ENCODE measurements at places on chromosomes 2 and 18.
A peak's percentile ranks its signal among the peaks of the same experiment; 100 is the strongest.

DNA sequence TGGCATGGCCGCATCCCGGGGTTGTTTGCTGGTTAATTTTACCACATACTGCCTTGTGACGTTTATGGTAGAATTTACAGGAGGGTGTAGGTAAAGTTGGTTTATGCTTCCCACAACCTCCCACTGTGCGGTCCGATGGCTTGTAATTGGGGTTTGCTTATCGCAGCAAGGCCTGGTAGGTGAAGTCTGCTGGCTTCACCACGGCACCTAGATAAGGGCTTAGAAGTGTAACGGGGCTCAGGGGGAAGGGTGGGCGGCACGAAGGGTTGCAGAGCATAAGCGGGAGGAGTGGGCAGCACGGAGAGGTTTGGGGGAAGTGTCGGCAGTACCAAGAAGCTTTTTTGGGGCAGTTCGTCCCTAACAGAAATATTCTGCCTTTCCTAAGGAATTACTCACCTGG lies 39.0 kb upstream of the TMEM131 start:
- DNase-seq: no peak

- DNase-seq: no peak
Observed at GRCh38 chr2:47561906-47562305, 158.9 kb downstream of the MSH2 start.

GRCh38 chr2:151078889-151079288 lies 182.8 kb downstream of the RBM43 start:
- no peak for DNase-seq

DNA sequence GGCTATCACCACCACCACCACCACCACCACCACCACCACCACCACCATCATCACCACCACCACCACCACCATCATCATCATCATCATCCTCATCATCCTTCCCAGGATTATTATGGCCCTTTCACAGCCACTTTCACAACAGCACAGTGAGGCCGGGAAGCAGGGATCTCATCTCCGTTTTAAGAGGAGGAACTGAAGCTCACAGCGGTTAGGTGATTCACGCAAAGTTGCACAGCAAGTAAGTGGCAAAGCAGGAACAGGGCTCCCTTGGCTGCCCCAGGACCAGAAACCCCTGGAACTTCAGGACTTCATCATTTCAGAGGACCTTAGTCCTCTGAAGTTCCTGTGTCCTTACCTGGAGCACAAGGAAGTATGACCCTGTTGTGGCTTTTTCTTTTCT lies 26.8 kb downstream of the MRPL35 start:
- DNase-seq: no peak

GRCh38 chr18:62381373-62381772 lies 56.3 kb downstream of the TNFRSF11A start:
- DNase-seq: no peak

- DNase-seq: no peak
Observed at GRCh38 chr2:144643537-144644336, 123.8 kb upstream of the ZEB2 start.

DNA sequence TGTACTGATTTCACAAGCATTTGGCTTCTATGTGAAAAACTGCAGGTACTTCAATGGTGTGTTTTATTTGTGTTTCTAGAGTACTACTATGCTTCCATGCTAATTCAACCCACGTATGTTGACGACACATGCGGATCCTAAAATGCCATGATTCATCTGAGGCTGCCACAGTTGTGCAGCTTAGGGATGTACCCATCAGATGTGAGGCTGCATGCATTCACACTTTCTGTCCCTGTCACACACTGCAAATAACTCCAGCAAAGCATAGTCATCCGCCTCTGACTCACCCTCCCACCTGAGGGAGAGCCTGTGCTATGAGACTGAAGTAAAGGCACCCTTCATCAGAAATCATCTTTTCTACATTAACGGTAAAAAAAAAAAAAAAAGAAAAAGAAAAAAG lies 22.1 kb upstream of the SERTAD2 start:
- DNase-seq: peak; percentile 69
